ENCODE measurements at places on chromosomes 5 and 9. TPM values are rescaled to one million over a fixed set of nuclear protein-coding genes. Genes with fewer than 3 reads are reported as not detected.

Gene MEIKIN
- polyA plus RNA-seq = not detected

GRCh38 chr9:126927419-126927818 lies 12.8 kb downstream of the RALGPS1 start:
- DNase-seq = no peak

GRCh38 chr5:170585273-170585948 lies 81.6 kb downstream of the KCNIP1 start:
- peak; percentile 4 for DNase-seq

Gene SAXO1
- polyA plus RNA-seq = not detected

Gene CFAP90
- not detected for polyA plus RNA-seq

DNA sequence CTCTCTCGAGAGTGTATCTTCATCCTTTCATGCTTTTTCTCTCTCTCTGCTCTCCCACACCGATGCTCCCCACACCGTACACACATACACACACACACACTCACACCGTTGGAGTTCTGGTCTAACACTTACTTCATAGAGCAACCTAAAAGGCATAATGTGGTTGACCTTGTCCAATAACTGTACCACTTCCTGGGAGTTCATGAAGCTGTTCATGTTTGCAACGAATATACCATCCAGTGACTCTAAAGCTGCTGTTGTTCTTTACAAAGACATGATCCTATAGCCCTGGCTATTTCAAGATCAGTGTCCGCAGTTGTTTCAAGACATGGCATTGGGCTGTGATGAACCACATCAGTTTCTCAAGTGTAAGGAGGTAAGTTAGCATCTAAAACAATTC lies 10.0 kb downstream of the MEF2C start:
- DNase-seq = no peak

DNA sequence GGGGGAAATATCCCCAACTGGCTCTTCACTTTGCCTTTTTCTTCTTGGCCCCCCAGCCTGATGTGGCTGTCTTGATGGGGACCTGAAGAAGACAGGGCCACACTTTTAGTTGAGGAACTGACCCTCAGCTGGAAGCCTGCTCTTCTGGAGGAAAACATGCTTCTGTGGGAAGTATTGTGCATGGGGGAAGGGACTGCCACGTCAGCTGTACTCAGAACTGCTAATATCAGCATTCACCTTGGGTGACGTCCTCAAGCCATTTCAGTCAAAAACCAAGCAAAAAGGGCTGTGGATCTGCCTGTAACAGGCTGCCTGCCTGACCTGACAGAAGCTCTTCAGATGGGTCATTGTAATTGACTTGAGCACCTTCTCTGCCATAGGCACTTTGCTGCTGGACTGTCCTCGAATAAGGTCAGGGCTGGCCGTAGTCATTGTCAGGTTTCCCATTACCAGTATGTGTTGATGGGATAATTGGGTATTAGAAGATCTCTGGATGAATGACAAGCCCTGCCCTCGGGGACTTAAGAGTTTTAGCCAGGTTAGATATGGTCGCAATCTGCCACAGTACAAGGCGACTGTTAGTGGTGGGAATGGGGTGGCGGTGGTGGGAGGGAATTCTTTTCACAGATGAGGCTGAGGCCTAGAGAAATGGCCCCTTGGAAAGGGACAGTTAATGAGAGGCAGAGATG lies 10.4 kb downstream of the RAI14 start:
- DNase-seq = no peak

DNA sequence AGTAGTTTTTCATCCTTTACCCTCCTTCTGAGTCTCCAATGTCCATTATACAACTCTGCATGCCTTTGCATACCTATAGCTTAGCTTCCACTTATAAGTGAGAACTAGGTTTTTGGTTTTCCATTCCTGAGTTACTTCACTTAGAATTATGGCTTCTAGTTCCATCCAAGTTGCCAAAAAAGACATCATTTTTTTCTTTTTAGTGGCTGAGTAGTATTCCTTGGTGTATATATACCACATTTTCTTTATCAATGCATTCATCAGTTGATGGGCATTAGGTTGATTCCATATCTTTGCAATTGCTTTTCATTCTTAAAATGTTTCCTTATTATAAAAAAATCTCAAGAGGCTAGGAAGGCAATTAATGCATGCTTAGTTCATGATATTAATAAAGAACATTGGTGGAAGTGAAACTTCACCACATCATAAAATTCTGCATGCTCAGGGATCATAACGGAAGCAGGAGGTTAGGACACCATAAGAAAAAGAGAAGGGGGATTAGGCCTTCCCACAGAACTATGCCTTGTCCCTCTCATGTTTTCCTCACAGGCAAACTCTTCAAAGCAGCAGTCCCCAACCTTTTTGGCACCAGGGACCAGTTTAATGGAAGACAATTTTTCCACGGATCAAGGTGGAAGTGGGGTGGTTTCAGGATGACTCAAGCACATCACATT lies 105.2 kb downstream of the FRMD3 start:
- no peak for DNase-seq

Measured in keratinocyte (primary cell).